ENCODE measurements at places on chromosomes 13 and 19.

- DNase-seq: no peak
Observed at GRCh38 chr19:39064405-39064804, 19.8 kb upstream of the ACP7 start.

DNA sequence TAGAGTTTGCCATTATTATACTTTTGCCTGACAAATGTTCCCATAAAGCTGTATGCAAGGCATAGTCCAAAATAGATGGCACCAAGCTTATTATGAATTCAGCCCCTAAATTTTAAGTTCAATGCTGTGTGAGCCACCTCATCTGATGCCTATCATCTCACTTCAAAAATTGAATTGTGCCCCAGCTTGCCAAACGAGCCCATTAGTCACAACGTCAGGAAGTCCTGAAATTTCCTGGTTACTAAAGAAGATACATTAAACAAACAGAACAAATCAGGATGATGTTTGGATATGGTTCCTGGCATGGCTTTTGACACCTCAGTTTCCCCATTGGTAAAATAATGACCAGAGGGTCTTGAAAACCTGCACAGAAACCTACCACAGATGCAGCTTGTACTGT lies 147.5 kb upstream of the SOX21 start:
- no peak for DNase-seq

DNA sequence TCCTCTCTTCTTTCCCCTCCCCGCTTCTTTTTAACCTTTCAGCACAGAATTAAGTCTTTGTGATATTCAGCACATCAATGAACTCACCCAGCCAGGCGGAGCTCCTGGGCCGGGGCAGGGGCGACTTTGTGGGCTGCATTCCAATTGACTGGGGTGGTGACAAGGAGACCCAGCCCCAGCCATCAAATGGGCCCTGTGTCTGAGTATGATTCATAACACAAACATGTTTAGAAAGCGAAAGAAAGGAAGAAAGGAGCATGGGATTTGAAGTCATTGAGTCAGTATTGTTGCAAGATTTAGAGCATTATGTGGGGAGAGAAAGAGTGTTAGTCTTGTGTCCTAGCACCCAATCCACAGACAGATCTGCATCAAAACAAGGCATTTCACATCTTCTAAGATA lies 185.3 kb downstream of the LHFPL6 start:
- no peak for DNase-seq

GRCh38 chr19:31553846-31554215 lies 204.6 kb upstream of the TSHZ3 start:
- no peak for DNase-seq

DNA sequence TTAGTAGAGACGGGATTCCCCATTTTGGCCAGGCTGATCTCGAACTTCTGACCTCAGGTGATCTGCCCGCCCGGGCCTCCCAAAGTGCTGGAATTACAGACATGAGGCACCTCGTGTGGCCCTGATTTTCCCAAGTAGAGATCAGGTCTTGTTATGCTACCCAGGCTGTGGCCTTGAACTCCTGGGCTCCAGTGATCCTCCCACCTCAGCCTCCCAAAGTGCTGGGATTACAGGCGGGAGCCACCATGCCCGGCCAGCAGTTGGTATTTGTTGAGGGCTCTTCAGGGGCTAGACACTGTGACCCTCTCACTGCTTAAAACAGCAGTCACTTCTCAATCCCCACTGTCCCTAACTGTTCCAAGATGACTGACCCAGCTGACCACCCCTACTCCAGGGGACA lies 8.5 kb upstream of the ELAVL3 start:
- no peak for DNase-seq

DNA sequence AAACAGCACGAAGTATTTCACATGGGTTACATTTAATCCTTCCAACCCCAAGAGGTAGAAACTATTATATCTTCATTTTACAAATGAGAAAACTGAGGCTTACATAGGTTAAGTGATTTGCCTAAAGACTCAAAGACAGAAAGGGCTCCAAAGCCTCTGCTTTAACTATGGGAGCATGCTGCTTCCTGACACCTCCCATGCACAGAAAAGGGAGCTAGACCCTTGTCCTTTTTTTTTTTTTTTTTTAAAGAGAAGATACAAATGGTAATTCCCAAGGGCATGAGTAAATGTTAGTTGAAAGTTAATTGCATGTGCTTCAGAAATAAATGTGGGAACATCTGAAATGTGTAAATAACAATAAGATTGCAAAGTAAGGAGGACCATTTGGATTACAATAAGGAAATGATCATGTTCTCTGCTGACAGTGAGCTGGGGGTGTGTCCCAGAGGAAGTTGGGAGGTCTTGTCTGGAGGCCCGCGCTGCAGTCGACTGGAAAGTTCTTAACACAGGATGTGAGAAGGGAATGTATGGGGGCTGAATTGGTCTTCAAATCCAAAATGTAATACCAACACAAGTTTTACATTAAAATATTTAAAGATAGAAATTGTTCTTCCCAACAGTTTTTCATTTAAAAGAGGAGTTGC lies 500.3 kb downstream of the KLF12 start:
- DNase-seq: no peak

DNA sequence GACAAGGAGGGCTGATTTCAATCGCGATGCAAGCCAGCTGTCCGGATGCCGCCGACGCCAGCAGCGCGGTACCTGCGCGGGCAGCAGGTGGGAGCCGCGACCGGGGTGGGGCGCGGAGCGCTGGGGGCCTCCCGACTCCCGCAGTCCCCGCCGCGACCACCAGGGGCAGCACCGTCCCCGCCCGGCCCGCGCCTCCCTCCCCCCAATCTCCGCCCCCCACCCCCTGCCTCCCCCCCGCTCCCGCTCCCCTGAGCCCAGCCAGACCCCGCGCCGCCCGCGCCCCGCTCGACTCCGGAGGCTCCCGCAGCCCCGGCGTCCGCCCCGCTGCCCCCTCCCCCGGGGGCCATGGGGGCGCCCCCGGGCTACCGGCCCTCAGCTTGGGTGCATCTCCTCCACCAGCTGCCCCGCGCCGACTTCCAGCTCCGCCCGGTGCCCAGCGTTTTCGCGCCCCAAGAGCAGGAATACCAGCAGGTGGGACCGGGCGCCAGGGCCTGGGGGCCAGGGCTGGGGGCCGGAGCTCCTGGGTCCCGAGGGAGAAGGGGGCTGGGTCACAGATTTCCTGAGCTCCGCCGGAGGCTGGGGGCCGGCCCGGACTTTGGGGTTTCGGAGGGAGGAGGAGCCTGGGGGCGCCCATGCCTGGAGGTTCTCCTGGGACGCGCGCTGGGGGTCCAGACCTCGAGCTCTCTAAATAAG lies at the start of gene TTYH1:
TSS of gene TTYH1 (plus strand) at position 257 of the 693 bp plus-strand sequence. CDS start at position 346, 89 bp downstream.
- no peak for DNase-seq

- no peak for DNase-seq
Observed at GRCh38 chr19:15775249-15775648, 12.2 kb upstream of the OR10H5 start.

- no peak for DNase-seq
Observed at GRCh38 chr19:35742121-35742724, at the start of gene IGFLR1. Gene IGFLR1 (minus strand): TSS chr19:35742452. CDS start chr19:35741180, 1,272 bp downstream.

- DNase-seq: no peak
Observed at GRCh38 chr19:55649268-55650125, 1.5 kb downstream of the CCDC106 start.

- no peak for DNase-seq
Observed at GRCh38 chr19:13275016-13275722, 125.0 kb downstream of the IER2 start.

DNA sequence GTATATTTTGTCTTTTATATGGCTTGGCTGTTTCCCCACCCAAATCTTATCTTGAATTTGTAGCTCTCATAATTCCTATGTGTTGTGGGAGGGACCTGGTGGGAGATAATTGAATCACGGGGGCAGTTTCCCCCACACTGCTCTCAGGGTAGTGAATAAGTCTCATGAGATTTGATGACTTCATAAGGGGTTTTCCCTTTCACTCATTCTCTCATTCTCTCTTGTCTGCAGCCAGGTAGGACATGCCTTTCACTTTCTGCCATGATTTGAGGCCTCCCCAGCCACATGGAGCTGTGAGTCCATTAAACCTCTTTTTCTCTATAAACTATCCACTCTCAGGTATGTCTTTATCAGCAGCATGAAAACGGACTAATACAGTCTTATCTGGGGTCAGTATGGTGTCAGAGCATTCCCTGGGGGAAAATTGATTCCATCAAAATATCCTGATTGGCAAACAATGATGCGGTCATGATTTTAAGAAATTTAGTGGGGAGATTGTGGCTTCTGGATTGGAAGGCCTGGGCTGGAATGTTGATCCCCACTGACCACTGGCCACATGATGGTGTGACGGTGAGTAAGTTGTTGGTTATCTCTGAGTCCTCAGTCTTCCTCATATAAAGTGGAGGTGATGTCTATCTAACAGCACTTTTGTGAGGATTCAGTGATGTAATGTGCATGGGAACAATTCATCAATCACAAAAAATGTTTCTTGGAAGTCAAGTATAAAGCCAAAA lies 27.5 kb upstream of the ANKRD10 start:
- DNase-seq: no peak

DNA sequence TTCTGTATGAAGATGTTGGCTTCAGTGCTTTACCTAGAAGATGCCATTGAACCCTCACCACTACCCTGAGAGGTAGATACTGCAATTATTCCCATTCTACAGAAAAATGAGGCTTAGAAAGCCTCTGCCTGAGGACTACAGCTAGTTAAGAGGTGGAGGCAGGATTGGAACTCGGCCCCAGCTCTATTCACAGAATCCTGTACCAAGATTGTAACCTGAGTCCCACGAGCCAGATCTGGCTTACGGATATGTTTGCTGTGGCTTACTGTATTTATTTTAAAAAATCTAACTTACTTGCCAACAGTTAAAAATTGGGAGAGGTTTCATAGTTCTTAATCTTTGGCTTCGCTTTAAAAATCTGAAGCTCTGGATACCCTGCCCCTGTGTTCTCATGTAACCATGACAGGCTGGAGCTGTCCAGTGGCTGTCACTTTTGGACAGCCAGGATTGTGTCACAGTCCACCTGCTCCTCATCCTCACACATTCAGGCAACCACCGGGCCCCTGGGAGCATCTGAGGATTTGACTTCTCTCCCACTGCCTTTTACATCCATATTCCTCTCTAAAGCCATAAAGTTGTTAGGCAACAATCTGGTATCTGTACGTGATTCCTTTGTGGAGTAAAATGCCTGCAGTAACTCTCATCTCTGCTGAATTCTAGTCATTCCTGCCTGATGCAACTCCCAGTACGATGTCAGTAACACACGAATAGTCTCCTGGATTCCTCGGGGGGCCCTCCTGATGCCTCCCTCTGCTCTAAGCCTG lies 160.8 kb upstream of the SERP2 start:
- DNase-seq: no peak

GRCh38 chr13:91042870-91043269 lies 304.6 kb upstream of the MIR17HG start:
- no peak for DNase-seq

- no peak for DNase-seq
Observed at GRCh38 chr13:51004918-51005460, 95.4 kb downstream of the RNASEH2B start.

- DNase-seq: no peak
Observed at GRCh38 chr13:21015284-21015683, 46.1 kb downstream of the LATS2 start.

DNA sequence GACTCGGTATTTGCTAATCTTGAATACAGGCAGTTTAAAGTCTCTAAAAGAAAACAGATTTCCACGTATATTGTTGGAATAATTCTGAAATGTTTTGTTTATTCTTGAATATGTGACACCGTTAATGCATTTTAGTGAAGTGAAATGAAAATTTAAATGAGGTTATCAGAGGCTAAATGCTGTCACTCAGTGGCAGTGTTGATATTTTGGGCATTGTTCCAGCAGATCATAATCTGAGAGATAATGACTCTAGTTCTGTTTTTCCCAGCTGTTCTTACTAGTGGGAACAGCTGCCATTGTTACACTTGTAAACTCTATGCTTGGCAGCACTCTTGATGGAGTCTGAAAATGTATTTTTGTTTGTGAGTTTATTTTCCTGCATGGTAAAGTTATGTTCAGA lies 365.6 kb upstream of the SLC10A2 start:
- no peak for DNase-seq

- DNase-seq: no peak
Observed at GRCh38 chr13:44764302-44764692, 188.2 kb upstream of the TSC22D1 start.

GRCh38 chr19:39542206-39542605 lies 2.2 kb upstream of the EID2 start:
- no peak for DNase-seq

DNA sequence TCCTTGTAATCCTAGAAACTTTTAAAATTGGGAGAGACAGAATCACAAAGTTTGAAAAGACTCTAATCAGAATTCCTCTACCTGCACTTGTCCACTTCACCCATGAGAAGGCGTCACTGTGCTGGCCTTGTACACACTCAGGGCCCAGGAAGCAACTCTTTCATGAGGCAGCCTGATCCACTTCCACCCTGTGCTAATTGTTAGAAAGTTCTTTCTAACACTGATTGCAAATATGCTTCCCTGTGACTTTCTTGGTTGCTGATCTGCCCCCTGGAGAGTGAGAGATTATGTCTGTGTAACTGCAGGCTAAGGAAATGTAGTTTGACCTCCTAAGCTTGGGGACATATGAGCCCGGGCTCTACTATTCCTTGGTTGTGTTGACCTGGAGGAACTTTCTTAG lies 494.6 kb downstream of the MYO16 start:
- DNase-seq: no peak

- DNase-seq: no peak
Observed at GRCh38 chr19:11375143-11375948, 880 bp downstream of the SWSAP1 start.

- DNase-seq: no peak
Observed at GRCh38 chr19:49445997-49446396, 4.7 kb upstream of the SLC17A7 start.

GRCh38 chr13:43238341-43239083 lies 215.1 kb downstream of the DNAJC15 start:
- DNase-seq: no peak

DNA sequence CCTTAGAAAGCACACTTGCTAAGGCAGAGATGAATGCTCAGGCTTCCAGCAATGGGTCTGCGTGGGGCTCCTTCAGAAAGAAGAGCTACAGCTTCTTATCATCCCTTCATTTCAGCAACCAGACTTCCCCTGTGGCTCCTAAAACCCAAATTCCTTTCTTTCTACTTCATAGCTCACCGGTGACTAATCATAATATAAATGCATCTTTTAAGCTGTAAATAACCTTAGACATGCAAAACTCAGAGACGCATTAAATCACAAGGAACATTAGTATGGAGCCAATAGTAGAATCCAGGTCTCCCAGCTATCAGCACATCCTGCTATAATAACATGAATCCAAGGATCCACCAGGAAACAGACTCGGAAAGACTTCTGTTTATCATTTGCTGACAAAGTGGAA lies 375.6 kb downstream of the COG6 start:
- DNase-seq: no peak

- DNase-seq: no peak
Observed at GRCh38 chr19:54100561-54100960, at the start of gene OSCAR. Gene OSCAR (minus strand): TSS chr19:54100803. CDS start chr19:54100792, 11 bp downstream.

DNA sequence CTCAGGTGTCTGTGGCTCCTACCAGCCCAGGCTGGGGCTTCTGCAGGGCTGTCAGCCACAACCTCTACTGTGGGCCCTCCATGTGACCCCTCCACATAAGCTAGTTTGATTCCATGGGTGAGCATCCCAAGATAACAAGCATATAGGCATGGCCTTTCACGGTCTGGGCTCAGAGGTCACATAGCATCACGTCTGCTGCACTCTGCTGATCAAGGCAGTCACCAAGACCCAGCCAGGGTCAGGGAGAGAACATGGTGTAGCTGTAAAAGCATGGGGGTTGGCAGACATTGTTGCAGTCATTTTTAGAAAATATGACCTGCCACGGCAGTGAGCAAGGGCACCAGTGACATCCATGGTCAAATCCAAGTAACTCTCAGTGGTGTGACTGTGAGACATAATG lies 698.8 kb downstream of the UQCRFS1 start:
- no peak for DNase-seq

All from HCT116 (cell line).